ENCODE measurements at places on chromosomes 7 and 10. TPM values are rescaled to one million over a fixed set of nuclear protein-coding genes. Genes with fewer than 3 reads are reported as not detected.

DNA sequence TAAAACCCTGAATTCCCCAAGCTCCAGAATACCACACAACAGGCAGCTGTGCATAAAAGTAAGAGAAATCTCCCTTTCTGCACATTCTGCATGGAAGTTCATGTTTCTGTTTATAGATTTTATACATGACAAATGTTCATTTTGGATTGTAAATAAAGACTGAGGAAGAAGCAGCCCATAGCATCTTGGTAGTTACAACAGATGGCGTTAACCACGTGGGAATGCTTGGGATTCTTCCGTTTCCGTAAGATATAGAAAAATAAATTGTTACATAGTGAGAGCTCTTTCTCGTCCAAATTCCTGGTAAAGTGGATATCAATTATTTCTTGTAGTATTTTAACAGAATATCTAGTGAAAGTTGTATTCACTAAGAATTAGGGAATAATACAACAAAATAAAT, 1016.5 kb downstream of the GRM8 start:
- DNase-seq = no peak

DNA sequence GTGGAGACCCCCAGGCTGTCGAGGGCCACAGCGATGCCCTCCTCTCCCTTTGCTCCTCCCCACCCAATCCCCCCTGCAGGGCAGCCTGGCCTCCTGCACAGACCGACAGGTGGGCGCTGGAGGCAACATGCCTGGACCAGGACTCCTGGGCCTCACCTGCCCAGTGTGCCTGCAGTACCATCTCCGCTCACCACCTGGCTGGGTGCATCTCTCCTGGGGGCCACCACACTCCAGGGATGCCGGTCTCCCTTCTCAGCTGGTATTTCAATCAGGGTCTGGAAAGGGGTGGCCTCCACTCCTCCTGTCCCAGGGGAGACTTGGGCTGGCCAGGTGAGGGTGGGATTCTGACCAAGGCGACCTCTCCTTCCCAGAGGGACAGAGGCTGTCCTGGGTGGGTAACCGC, 17.2 kb upstream of the CFAP46 start:
- DNase-seq = no peak

DNA sequence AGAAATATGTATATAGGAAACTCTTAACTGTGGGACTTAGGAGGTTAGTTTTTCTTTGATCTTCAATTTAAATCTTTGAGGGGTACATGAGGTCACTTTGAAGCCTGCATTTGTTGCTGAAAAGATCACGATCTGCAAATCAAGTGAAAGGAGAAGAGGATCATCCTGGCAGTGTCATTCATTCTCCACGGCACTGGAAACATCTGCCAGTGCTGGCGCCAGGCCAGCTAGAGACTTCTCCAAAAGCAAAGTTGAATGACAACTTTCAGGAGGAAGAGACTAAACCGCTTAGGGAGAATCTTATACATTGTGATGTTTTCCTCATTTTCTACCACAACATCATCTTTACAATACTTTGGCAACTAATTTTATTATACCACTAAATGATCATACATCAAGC, 42.5 kb downstream of the MRC1 start:
- peak; percentile 76 for DNase-seq

- DNase-seq = no peak
Observed at GRCh38 chr7:155928583-155928982, 116.3 kb upstream of the SHH start.

- no peak for DNase-seq
Observed at GRCh38 chr7:159130820-159131219, 13.8 kb downstream of the VIPR2 start.

DNA sequence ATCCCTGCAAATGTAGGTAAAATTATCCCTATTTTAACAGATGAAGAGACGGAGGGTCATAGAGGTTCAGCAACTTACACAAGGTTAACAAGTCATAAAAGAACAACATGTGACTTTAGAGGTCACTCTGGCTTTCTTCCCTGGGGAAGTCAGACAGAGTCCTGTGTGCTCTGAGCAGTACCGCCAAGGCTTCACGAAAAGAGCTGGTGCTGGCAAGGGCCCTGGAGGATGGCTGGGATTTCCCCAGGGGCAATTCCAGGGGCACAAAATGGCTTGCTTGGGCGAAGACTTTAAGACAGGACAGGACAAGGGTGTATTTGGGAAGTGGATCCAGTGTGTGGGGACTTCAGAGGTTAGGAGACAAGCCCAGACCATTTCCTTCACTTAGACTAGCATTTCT, 144.1 kb downstream of the PIP4K2A start:
- DNase-seq = no peak

GRCh38 chr7:30166155-30166840, 31.5 kb downstream of the MTURN start:
- DNase-seq = peak; percentile 60

- DNase-seq = no peak
Observed at GRCh38 chr7:128353189-128353588, 8.3 kb downstream of the PRRT4 start.

GRCh38 chr7:26103596-26103995, 48.4 kb upstream of the NFE2L3 start:
- DNase-seq = no peak

GRCh38 chr7:95330204-95330960, 6.0 kb upstream of the PON1 start:
- DNase-seq = no peak

DNA sequence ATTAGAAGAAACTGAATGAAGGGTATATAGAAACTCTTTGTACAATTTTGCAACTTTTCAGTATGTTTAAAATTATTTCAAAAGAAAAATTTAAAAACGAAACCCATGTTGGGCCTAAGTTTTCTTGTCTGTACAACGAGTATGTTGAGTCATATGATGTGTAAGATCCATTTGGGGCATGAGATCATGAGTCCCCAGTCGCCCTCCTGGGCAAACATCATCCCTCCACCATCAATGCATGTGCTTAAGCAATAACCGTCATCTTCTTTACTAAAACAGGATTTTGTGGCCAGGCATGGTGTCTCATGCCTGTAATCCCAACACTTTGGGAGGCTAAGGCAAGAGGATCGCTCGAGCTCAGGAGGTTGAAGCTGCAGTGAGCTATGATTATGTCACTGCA, 54.2 kb upstream of the CDCA7L start:
- DNase-seq = no peak

GRCh38 chr10:128306535-128306934, 180.3 kb upstream of the MKI67 start:
- DNase-seq = no peak

DNA sequence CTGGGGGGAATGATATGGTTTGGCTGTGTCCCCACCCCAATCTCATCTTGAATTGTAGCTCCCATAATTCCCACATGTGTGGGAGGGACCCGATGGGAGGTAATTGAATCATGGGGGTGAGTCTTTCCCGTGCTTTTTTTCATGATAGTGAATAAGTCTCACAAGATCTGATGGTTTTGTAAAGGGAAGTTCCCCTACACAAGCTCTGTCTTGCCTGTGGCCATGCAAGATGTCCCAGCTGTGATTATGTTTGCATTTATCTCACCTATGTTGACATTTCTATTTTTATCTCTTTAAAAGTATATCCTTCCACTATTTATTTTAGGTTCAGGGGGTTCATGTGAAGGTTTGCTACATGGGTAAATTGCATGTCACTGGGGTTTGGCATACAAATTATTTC, 323.9 kb upstream of the GLI3 start:
- DNase-seq = no peak

- DNase-seq = no peak
Observed at GRCh38 chr10:74213019-74213418, 62.0 kb downstream of the ADK start.

GRCh38 chr7:106538638-106539037, 122.3 kb downstream of the CCDC71L start:
- no peak for DNase-seq

DNA sequence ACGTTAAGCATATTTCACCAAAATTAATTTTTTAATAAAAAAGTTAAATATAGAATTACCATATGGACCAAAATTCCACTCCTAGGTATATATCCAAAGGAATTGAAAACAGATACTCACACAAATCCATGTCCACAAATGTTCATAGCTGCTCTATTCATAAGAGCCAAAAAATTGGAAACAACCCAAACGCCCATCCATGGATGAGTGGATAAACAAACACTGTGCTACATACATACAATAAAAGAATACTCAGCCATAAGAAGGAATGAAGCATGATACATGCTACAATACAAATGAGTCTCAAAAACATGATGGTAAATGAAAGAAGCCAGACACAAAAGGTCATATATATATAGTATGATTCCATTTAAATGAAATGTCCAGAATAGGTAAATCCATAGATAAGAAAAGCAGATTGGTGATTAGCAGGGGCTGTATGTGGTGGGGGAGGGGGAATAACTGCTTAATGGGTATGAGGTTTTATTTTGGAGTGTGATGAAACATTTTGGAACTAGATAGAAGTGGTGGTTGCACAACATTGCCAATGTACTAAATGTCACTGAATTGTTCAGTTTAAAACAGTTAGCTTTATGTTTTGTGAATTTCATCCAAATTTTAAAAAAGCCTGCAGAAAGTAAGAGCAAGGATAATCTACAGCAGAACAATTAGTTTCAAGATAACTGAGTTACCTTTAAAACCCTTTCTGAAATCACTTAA, 101.2 kb upstream of the EFCAB10 start:
- DNase-seq = no peak

DNA sequence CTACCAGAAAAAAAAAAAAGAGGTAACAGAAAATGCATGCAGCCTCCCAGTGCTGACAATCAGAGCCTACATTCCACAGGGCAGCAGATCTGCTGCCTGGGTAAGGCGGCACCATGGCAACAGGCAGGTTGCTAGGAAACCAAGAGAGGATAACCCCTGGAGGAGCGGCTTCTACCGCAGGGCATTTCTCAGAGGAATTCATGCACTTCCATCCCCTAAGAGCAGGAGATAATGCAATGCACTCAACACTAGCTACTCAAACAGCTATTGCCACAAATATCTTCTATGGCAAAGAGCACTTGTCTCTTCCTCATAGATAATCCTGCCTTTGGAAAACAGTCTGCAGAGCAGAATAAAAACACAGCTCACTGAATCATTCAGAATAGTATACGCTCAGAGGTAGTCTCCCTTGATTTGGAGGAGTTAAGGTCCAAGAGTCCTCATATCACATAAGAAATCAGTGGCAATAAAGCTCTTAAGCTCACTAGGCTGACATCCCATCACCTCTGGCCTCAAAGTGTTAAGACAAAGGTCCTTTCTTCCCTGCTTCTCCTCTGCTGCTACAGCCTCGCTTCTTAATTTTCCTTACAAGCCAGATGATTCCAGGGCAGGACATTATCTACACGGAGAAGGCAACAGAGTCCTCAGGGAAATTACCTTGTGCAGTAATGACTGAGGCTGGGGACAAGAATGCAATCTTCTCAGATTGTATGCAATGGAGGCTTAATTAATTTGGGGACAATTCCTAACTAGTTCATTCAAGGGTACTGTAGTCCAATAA, 10.7 kb downstream of the PSAP start:
- peak; percentile 65 for DNase-seq

GRCh38 chr10:115093286-115093775, at the start of gene ATRNL1:
TSS of gene ATRNL1 (plus strand) at chr10:115093365. CDS start at chr10:115093751, 386 bp downstream.
- DNase-seq = no peak

DNA sequence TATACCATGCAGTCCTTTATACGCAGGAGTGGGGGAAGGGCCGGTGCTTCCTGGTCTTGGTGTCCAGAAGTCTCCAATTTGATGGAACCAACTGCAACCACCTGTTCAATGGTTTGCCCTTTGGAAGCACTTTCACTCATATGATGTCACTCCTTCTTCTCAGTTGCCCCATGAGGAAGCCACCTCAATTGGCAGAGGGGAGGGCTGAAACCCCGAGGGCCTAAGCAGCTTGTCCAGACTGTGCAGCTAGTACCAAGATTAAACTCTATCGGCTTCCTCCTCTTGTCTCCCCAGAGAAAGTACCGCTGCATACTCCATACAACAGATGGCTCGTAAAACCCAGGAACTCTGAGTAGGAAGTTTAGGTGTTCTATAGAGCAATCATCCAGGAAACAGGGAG, 789.4 kb downstream of the TYW1 start:
- DNase-seq = no peak

DNA sequence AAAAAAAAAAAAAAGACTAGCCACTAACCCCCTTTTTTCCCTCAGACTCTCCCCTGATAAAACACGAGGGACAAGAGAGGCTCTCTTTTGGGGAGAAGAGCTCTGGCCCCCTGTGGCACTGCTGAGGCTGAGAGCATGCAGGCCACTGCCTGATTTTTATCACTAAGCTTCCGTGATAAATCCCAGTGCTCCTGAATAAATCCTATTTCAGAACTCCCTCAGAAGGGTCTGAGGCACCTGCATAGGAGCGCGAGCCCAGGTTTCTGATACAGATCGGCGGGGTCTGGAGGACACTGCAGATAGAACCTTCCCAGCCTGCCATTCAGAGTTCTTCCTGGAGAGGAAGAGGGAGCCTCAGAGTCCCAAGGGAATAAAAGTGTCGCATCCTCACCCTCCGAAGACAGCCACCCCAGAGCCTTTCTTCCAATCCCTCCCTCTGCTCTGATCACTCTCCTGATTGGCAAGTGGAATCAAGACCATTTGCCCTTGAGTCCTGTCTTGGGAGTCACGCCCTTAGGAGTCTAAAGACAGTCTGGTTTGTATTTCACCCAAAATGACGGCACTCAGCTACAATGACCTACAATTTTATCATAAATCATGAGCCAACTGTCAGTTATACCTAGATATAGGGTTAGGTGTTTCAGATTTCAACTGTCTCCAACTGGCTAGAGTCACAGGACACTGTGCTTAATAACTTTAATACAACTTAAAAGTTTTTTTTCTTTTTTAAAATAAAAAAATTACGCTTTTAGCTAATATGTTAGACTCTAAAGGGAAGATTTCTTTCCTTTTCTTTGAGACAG, 153.5 kb downstream of the RNF216 start:
- no peak for DNase-seq

DNA sequence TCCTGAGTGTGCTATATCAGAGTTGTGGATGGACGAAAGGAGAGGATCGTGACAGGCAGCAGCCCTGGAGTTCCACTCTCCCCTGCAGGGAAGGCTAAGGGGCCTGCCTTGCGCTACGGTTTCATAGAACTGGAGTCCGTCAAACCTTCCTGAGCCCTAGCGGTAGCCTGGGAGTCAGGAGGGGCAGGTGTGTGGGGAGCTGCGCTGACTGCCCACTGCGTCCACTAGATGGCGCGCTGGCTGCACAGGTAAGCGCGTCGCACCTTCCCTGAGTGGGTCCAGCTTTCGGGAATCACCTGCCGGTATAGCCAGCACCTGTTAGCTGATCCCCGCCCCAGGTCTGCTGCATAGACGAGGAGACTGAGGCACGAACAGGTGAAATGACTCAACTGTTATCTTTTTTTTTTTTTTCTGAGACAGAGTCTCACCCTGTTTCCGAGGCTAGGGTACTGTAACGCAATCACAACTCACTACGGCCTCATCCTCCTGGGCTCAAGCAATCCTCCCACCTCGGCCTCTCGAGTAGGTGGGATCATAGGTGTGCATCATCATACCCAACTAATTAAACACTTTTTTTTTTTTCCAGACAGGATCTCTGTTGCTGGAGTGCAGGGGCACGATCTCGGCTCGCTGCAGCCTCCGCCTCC, 20.2 kb upstream of the BAIAP2L1 start:
- DNase-seq = peak; percentile 84

Gene ZNF789
- total RNA-seq = 11.1 TPM

Gene C7orf57
- 1.6 TPM for total RNA-seq

Gene GRM3
- not detected for total RNA-seq

Gene MMP21
- total RNA-seq = not detected

Gene TRIM73
- total RNA-seq = 5.6 TPM

Gene NPTX2
- total RNA-seq = 0.62 TPM

Gene FZD8
- 13.3 TPM for total RNA-seq

Gene ANKRD7
- total RNA-seq = not detected

Measured in lower lobe of right lung (tissue), 2 donors.